ENCODE measurements at places on chromosomes 16 and 17. TPM values are rescaled to one million over a fixed set of nuclear protein-coding genes. Genes with fewer than 3 reads are reported as not detected.

DNA sequence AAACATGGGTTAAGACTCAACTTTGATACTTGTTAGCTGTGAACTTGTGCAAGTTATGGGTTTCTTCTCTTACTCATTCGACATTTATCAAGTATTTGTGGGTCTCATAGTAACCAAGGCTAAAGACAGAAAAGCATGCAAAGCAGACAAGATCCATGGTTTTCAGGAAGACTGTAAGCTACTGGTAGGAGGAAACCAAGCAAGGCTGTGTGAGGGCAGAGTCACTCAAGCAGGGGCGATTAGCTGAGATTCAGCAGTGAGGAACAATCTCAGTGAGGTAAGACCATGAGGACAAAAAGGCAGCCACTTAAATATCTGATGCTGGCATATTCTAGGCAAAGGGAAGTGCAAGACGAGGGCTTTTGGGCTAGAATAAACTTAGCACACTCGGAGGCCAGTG, 29.5 kb downstream of the MBTD1 start:
- no peak for DNase-seq

GRCh38 chr16:53518550-53519416, 15.8 kb upstream of the AKTIP start:
- no peak for DNase-seq

- no peak for DNase-seq
These were observed 27.4 kb downstream of the IL21R start for GRCh38 chr16:27429330-27429871.

GRCh38 chr16:9177861-9178260, 86.4 kb downstream of the HAPSTR1 start:
- DNase-seq = no peak

- DNase-seq = peak; percentile 68
These were observed 296.7 kb upstream of the IRX5 start for GRCh38 chr16:54633943-54634362.

- DNase-seq = no peak
These were observed 89.8 kb upstream of the CES5A start for GRCh38 chr16:55964923-55965475.

GRCh38 chr16:23080329-23080728, 68.9 kb downstream of the USP31 start:
- no peak for DNase-seq

DNA sequence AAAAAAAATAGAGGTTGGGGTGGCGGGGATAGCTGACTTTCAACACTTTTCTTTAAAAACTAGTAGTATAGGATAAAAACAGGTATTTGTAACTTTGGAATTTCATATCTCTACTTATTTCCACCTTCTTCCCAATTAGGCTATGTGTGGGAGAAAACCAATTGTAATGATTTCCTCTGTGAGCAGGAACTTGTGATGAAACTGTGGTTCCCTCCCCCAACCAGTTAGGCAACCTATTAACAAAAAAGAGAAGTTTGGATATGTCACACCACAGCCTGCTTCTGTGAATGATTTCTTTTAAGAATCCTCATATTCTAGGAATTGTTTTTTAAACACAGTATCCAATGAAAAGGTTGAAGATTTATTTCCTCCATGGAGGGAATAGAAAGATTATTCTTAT, 1.9 kb downstream of the IGSF6 start:
- DNase-seq = no peak

- no peak for DNase-seq
These were observed 3.0 kb upstream of the CDH15 start for GRCh38 chr16:89168381-89169189.

- no peak for DNase-seq
These were observed 17.0 kb downstream of the SRCIN1 start for GRCh38 chr17:38588788-38589174.

DNA sequence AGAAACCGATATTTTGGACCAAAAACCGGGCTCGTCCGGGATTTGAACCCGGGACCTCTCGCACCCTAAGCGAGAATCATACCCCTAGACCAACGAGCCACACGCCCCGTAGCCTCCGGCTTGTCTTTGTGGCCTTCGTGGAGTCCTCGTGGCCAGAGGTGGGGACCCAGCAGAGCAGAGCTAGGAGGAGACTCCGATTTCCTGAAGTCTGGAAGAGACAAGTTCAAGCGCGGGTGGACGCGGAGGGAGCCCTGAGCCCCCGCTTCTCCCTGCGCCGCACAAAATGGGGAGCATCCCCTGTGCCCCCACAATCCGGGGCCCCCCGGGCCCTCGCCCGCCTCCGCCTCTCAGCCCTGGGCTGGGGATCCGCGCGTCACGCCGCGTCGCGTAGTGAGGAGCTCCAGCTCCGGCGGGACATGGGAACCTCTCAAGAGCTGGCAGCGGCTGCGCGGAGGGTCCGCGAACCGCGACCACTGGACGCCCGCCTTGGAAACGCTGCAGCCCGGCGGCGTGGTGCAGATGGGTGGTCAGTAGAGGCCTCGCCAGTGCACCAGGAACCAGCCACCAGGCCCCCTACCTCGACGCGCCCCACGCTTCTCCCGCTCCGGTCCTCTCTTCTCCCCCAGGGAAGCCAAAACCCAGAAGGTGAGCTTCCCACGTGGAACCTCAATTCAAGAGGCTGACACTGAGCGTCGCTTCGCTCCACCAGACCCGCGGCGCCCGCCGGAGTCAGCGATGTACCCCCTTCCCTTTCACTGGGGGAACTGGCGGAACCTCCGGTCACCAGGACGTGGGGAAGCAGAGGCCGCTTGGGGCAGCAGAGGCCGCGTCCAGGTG, 5.2 kb upstream of the OR1F1 start:
- peak; percentile 77 for DNase-seq

DNA sequence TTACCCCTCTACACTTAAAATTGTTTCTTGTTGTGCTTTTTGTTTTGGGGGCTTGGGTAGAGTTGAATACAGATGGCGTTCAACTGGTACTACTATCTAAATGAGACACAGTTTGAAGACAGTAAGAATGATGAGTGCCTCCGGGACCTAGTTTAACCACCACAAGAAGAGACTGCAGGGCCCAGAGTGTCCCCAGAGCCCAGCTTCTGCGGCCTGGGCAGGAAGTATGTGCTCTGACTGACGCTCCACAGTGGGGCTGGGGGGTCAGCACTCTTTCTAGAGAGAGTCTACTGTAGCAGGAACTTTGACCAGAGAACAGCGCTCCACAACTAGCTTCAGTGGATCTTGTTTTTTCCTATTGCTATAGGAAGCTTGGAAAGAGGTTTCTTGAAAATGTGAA, 174.0 kb downstream of the VPS53 start:
- DNase-seq = no peak

GRCh38 chr17:58565389-58566311, 51.2 kb upstream of the MTMR4 start:
- DNase-seq = no peak

DNA sequence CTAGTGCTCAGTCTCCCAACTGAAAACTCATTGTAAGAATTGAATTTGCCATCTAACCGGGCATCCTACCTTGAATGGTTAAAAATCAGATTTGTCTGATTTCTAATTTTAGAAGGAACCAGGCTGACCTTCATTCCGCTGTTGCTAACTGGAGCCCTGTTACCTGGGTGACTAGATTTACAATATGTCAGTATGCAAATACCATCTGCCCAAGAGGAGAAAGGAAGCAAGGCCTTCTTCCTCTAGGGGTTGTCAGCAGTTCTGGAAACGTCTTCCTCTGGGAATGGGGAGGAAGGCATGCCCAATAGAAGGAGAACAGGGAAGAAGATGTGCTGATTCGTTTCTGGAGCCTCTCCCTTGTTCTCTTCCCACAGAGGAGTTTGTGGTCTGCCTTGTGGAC, 137.9 kb downstream of the PITPNC1 start:
- no peak for DNase-seq

DNA sequence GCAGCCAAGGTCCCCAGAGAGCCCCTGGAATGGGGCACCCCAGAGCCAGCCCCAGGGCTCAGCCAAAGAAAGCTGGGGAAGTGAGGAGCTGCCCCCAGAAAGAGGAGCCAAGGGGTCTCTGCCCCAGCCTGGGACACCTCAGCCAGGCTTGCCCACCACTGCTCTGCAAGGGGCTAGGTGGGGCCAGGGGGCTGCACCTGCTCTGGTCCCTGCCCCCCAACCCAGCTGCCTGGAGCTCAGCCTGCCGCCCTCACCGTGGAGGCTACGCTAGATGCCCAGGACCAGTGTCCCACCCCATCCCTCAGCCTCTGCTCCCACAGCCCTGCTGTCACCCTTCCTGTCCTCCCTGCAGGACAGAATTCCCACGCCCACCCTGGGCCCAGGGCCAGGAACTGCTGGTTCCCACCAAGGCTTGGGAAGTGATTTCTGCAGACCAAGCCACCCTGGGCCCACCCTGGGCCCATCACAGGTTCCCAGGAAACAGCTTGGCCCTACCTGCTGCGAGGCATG, 28.1 kb upstream of the KRT17 start:
- DNase-seq = no peak

DNA sequence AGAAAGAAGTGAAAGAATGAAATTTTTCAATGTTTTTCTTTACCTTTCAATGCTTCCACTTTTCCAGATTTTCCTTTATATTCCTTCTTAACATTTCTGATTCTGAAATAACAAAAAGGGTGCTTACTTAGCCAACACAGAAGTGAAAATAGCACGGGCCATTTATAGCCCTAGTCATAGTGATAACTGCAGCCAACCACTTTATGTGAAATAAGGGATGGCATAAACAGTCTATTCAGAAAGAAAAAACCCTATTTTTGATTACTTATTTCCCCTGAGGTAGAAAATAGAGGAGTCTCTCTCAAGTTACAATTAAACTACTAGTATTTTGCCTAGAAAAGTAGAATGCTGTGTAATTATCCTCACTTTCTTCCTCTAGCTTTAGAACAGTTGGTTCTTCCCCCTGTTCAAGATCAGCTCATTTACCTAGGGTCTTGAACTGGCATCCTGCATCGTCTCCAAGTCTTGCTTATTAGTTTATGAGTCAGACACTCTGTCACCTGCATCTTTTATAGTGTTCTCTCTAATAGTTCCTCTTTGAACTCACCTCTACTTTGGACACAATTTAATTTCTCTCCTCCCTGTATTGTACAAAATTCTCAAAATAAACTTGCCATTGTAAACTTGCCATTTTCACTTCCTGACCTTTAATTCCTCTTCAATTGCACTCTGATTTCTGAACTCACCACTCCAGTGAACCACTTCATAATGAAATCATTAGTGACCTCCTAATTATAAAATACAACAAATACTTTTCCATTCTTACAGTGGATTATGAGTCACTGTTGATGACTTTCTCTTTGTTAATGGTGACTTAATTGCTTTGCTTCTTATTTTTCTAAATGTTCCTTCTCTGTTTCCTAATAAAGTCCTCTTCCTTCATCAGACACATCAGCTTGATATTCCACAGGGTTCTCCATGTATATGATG, 23.6 kb downstream of the ABCA6 start:
- no peak for DNase-seq

DNA sequence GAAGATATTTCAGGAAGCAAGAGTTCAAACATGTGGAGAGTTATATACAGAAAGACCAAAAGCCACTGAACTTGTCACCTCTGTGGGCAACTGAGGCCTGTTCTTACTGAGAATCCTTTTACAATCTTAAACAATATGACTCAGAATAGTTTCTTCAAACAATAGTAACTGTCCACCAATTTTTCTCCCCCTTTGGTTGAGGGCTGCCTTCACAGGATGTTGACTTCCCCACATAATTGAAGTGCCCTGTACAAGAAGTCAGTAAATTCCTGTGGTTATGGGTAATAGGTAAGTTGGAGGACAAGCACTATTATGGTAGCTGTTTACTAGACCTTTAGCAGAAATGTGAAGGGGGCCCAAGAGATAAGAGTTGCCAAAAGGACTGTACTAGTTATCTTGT, 215.8 kb downstream of the CDH8 start:
- DNase-seq = no peak

GRCh38 chr17:47697906-47698711, 4.1 kb downstream of the TBKBP1 start:
- DNase-seq = no peak

DNA sequence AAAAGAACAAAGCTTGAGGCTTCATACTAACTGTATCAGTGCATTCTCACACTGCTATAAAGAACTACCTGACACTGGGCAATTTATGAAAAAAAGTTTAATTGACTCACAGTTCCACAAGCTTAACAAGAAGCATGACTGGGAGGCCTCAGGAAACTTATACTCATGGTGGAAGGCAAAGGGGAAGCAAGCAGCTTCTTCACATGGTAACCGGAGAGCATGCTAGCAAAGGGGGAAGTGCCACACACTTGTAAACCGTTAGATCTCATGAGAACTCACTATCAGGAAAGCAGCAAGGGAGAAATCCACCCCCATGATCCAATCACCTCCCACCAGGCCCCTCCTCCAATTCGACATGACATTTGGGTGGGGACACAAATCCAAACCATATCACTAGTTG, 25.3 kb downstream of the CTRB2 start:
- DNase-seq = no peak

DNA sequence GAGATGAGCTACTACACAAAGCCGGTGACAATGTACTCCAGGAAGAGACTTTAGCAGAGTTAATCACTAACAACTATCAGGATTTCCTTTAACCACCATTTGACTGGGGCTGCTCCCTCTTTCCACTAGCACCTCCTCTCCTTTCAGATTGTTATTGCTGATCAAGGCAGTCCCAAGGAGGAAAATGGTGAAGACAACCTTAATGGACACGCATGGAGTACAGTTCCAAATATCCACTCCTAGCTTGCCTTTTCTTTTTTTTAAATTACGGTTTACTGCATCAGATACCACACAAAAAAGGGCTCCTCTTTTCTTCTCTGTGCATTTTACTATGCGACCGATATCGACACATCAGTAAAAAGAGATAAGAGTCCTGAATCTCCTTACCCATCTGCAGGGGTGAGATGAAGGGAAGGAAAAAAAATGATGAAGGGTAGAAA, 30.9 kb downstream of the FAM222B start:
- DNase-seq = no peak

DNA sequence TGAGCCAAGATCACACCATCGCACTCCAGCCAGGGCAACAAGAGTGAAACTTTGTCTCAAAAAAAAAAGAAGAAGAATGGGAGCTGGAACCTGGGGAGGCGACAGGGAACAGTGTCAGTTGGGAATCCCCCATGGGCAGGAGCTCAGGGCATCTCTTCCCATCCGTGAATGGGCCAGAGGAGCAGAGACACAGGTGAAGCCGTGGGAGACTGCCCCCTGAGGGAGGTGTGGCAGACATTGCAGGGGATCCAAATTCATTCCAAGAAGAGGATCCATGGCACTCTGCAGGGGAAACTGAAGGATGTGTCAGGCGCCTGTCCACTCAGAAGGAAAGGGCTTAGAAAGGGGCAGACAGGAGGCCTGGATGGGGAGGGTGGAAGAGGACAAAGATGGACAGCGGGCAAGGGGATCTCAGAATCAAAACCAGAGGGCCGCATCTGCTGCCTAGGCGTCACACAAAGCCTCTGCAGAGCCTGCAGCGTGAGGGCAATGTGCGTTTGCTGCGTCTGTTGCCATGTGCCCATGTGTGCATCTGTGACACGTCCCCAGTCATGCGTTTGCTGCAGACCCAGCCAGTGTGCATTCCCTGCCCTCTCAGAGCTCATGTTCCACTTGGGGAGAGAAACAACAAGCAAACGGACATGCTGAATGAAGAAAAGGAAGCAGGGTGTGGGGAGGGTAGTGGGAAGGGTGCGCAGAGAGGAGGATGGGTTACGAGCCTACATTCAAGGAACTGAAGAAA, 30.6 kb upstream of the TNRC6C start:
- no peak for DNase-seq

Gene TTLL6
- 0.21 TPM for total RNA-seq

Gene PSMD7
- total RNA-seq = 69.6 TPM

Gene VMO1
- total RNA-seq = 6.6 TPM

Gene TPSD1
- not detected for total RNA-seq

Gene RAB37
- 1.4 TPM for total RNA-seq

Gene ACOX1
- total RNA-seq = 48.8 TPM

Gene SCARF1
- total RNA-seq = 13.8 TPM

Gene NPIPB8
- 8.6 TPM for total RNA-seq

Gene CCL16
- 1.9 TPM for total RNA-seq

Gene TPPP3
- total RNA-seq = 13.5 TPM
